ENCODE measurements at places on chromosomes 1 and 21.

GRCh38 chr21:32949701-32950100, 76.0 kb upstream of the OLIG2 start:
- no peak for DNase-seq

DNA sequence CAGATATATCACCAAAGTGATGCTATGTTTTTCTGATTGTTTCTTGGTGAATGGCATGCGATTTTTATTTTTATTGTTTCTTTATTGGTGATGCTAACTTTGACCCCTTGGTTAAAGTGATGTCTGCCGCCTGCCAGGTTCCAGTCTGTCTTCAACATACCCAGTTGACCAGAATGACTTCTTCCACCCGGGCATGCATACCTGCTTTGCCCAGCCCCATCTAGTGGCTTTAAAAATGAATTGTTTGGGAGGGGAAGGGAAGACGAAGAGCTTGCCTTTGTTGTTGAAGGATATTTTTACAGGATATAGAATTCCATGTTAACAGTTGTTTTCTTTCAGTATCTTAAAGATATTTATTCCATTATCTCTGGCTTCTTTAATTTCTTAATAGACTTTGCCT, 65.1 kb downstream of the ATG4C start:
- DNase-seq: no peak

DNA sequence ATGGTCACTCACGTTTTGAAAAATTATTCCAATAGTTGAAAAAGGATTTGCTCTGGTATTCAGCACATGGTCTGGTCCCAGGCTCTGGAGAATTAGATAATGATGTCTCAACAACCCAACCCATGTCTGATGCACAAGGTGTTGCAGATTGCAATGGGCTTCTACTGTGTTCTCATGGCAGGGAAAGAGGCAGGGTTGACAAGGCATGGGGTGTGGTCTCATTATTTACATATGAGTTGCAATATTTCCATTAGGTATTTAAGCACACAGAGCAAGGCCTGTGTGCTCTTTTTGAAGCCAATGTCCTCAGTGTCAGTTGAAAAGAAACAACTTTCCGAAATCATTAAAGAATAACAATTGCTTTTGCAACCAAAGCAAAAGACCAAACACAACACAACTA, 381.9 kb upstream of the PBX1 start:
- DNase-seq: no peak

DNA sequence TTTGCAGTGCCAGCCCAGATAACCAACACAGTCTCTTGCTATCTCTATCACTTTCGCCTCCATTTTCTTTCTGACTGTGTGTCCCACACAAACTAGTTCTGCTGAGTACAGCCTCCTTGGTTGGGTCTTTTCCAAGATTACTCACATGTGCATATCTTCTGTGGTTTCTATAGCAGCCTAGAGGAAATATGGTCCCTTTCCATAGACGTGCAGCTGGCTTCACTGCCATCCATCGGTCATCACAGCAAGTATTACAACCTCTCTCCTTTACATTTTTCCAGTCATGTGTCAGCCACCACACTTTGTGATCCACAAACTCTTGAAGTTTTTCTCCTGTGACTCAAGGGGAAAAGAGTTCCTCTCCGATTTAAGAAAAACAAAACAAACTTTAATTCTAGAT, 893.4 kb upstream of the ADGRL4 start:
- DNase-seq: no peak

- DNase-seq: no peak
Observed at GRCh38 chr1:39759436-39759726, 11.8 kb downstream of the OXCT2 start.

- no peak for DNase-seq
Observed at GRCh38 chr1:16491056-16491675, 22.9 kb downstream of the RNU1-1 start.

GRCh38 chr1:230540421-230541155, 101.7 kb upstream of the COG2 start:
- no peak for DNase-seq

GRCh38 chr1:66931590-66931989, 6.8 kb downstream of the MIER1 start:
- peak; percentile 11 for DNase-seq

GRCh38 chr1:92306020-92306419, 7.2 kb downstream of the RPAP2 start:
- no peak for DNase-seq

GRCh38 chr1:36093929-36094328, 5.2 kb downstream of the ADPRS start:
- no peak for DNase-seq

DNA sequence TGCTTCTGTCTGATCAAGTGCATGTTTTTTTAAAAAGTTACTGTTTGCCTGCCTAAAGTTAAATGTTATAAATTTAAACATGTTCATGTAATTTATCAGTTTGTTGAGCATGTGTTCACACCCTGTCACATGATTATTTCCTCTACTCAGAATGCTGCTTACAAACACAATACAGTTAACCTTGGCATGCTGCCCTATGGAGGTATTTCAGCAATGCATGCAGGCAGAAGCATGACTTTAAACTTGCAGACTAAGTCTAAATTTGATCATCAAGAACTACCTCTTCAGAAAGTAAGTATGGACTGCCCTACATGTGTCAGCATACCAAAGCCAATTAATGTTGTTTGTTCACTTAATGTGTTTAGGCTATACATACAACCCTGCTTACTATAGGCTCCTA, 161.6 kb downstream of the LRRC40 start:
- no peak for DNase-seq

DNA sequence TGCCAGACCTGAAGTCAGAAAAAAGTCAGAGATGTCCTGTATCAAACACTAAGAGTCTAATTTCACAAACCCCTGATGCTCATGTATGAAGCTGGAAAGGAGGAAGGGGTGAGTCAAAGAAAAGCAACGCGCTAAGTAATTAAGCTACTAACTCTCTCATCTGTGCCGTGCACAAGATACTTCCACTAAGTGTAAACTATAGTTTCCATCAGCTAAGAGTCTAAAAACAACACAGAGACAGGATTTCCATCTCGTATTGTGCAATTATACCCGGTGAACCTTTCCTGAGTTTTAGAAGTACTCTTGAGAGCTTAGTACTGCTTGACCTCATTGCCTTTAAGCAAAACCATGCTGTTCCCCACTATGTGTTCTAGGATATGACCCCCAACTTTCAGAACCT, 19.0 kb downstream of the DNALI1 start:
- no peak for DNase-seq

DNA sequence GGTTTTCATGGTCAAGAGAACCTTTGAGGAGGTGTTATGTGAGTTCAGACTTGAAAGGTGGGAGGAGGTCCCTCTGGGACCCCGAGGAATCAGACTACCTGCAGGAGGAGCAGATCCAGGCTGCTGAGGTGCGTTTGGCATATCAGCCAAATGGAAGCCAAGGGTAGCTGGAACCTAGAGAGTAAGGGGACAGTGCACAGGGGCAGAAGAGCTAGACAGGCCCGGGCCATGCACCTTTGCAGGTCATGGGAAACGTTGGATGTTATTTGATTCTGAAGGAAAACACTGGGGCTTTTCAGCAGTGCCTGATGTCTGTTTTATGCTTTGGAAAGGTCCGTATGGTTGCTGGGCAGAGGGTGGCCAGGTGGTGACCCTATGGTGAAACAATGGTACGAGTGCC, 169.2 kb downstream of the PGBD5 start:
- no peak for DNase-seq

DNA sequence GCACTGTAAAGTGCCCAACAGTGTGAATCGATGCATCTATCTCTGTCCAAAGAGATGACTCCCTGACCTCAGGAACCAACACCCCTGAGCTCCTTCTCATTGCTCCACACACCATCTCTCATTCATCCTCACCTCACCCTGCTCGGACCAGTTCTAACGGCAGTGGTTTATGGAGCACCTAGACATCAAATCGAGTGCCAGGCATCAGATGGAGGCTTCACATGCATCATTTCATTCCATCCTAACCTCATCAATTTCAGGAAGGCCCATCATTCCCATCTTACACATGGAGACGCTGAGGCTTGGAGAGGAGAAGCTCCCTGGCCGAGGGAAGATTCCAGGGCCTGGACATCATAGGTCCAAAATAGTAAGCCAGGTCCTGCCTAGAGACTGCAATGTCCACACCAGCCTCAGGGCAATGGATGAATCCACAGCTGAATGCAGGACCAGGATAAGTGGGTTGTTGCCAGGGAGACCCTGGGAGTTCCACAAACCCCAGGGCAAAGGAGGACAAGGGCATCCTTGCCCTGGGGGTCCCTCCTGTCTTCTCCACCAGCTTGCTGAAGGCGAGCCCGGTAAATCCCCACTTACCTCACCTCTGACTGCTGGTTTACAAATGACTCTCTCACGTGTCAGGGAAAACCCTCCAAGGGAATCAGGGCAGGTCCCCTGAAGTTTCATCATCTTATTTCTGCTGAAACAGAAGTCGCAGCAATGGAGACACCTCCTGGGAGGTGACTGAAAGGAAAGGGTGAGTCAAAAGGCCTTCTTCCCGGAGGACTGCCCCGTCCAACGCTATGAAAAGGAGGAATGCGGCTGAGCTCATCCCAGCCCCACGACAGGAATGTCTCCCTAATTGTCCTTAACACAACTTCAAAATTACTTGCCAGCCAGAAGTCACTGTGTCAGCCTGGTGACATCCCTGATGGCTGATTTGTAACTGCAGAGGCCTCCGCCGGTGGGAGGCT, 9.0 kb upstream of the IFFO2 start:
- DNase-seq: no peak

GRCh38 chr1:9561429-9561828, 22.2 kb downstream of the SLC25A33 start:
- no peak for DNase-seq

GRCh38 chr21:40766381-40766780, 80.6 kb downstream of the DSCAM start:
- DNase-seq: no peak

DNA sequence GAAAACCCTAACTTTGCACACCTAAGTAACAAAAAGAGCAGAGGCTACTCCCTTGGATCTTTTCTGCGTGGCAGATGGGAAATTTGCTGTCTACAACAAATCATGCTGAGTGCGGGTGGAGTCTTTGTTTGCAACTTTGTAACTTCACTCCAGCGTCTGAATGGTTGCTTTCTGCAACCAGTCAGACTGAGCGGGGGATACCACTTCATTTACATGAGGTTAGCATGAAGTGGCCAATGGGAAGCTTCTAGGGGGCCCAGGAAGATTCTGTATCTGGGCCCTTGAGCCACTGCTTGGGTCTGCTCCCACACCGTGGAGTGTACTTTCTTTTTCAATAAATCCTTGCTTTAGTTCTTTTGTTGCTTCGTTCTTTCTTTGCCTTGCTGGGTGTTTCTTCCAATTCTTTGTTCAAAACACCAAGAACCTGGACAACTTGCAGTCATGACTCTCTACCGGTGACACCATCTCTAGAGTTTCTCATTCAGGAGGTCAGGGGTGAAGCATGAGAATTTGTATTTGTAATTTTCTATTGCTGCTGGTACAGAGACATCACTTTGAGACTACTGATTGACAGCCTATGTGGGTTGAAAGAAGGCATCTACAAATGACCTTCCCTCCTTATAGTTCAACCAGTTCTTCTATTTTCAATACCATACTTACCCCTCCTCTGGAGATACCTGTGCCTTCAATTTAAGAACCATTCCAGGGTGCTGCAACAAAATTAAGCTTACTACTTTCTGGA, 55.8 kb upstream of the RC3H1 start:
- no peak for DNase-seq

DNA sequence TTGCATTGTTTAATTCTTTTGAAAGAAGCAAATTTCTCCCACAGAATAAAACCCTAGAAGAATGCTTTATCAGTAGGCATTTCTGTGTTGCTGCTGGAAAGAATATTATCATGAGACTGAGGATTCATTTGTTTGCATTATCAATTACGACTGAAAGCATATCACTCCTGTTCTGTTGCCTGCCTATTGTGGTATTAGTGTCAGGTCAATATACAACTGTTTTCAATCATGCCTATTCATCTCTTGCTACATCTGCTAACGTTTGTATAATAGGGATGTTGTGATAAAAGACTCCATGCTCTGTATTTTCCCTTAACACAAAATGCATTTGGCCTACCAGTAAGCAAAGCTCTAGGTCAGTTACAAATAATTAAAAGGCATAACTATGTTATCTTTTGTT, 221.5 kb downstream of the PTPRC start:
- DNase-seq: no peak

DNA sequence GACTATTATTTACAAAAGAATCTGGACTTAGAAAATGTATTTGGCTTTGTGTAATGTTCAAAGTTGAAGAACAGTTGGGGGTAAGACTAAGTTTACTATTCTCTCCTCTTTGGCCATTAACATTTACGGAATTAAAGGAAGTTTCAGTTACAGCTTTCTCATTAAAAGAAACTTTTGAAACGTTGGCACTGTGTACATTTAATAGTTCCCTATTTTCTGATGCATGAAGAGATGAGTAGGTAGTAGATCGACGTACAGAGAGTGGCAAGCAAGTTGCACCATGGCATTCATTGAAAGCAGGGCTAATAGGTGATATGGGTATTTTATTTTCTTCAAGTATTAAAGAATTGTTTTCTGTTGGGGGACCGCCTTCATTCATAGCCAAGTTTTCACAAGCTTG, 3.2 kb downstream of the ASPM start:
- DNase-seq: no peak

DNA sequence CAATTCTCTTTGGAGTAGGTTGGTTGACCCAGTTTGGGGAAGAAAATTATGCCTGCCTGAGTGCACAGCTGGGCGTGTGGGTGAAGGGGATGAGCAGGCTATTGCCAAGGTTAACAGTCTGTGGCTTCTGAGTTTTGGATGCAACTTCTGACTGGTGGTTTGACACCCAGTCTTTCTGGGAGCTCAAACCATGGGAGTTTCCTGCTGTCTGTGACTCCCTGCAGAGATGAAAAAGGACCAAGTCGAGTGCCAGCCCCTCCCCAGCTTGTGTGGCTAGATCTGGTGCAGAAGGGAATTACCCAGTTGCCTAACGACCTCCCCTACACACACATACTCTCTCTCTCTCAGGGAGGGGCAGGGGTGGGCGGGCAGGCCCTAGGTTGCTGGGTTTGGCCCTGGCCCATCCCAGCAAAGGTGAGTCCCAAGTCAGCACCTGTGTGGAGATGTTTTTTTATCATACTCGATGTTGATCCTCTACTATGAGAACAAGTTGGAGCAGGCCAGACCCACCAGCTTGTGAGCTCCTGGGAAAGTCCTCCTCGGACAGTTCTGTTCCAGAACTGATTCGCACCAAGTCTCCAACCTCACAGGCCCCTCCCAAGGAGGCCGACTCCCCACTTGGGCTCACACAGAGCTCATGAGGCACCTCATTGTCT, 28.2 kb downstream of the PKP1 start:
- no peak for DNase-seq

DNA sequence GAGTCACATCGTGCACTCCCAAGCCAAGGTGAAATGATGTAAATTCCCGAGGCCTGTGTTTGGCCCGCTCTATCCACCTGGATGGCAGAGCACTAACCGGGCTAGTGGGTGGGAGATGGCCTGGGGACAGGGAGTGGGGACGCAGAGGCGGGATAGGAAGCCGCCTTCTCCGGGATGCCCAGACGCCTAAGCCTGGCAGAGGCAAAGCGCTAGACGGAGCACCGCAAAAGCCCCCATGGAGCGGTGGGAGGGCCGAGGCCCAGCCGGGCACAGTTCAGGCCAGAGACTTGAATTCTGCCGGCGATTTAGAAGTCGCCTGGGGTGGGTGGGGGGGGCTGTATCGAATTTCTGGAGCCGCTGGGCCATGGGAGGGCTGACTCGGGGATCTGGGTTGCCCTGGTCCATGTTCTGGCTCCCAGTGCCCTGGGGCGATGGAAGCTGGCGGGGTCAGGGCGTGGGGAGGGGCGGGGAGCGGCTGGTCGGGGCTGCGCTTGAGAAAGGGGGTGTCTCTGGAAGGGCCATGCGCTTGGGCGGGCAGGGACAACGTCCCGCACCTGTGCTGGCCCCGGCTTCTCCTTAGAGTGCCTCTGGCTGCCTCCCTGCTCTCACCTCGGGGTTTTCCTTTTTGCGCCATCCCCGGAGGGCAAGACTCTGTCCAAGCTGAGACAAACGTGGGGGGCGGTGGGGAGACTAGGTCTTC, 28.0 kb downstream of the KIAA2013 start:
- no peak for DNase-seq
